ENCODE measurements at places on chromosomes 12 and 14. TPM values are rescaled to one million over a fixed set of nuclear protein-coding genes. Genes with fewer than 3 reads are reported as not detected.
A peak's percentile ranks its signal among the peaks of the same experiment; 100 is the strongest.

GRCh38 chr12:106125351-106126095, 13.2 kb downstream of the NUAK1 start:
- no peak for DNase-seq

DNA sequence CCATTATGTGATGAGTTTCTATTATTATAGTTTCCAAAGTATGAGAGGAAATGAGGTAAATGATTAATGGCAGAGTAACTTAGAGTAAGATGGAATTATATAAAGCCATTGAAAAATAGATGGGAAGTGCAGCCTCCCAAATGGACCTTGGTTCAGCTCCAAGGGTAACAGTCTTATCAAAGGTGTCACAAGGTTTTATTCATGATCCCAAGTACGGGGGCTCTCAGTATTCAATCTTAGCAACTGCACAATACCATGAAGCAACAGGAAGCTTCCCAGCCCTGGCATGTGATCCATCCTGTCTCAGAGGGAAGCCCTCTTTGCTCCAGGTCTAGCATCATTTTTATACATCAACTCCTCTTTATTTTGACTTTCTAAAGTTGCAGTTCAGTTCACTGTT, 948.2 kb downstream of the GALC start:
- no peak for DNase-seq

DNA sequence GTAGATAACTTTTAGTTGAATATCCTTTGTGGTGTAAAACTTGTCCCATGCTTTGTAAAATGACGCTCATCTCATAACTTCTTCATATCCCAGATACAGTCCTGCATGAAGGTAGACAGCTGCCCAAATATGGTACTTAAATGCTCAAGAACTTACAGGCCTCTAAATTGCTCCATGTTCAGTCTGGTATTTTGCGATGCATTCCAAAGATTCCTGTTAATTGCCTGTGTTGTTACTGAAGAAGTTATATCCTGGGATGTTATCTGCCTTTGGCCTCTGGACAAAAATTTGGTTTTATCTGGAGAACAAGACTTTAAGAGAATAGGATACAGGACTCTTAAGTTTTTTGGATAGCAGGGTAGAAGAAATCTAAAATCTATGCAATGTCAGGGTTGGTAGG, 473.0 kb downstream of the PCNX1 start:
- DNase-seq = peak; percentile 97

DNA sequence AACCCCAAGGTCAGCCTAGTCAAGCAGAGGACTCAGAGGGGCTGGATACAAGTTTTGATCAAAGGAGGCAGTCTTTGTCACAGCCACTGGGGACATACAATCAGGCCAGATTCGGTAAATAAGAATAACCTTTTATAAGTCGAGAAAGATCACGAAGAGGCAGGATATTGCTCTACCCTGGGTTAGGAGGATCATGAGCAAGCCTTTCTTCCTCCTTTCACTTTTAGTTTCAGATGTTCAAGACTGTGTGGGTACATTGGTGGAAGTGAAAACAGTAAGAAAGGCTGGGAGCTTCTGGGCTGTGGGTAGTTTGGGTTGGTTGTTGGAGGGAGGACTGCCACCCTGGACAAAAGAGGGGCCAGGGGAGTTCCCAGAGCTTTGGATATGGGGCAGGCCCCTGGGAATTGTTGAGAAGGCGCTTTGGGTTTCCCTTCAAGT, 127.7 kb downstream of the SNAPC1 start:
- no peak for DNase-seq

The NANOG gene
- 0.06 TPM for total RNA-seq

- no peak for DNase-seq
Measured at GRCh38 chr12:104232609-104233280, 17.2 kb downstream of the TXNRD1 start.

DNA sequence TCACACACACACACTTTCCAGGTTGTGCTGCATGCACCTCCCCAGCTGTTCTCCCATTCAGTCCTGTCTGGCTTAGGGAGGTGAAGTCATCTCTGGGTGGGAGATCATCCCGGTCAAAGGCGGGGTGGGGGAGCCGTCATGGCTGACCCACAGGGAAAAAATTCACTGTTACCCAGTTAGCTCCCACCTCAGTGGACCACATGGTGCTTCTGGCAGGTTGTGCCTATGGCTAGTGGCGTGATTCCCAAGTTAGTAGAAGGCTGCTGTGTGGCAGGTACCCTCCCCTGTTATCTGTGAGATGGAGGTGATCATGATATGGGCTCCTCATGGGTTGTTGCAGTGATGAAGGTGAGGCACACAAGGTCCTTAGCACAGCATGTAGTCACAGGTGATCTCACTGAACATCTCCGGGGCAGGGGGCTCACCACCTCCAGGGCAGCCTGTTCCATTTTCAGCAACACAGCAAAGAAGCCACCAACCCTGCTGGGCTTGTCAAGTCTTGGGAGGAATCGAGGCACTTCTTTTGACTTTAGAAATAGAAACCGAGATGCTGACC, 154.9 kb upstream of the CCND2 start:
- DNase-seq = no peak

GRCh38 chr14:31414190-31414833, 6.0 kb downstream of the HEATR5A start:
- no peak for DNase-seq

DNA sequence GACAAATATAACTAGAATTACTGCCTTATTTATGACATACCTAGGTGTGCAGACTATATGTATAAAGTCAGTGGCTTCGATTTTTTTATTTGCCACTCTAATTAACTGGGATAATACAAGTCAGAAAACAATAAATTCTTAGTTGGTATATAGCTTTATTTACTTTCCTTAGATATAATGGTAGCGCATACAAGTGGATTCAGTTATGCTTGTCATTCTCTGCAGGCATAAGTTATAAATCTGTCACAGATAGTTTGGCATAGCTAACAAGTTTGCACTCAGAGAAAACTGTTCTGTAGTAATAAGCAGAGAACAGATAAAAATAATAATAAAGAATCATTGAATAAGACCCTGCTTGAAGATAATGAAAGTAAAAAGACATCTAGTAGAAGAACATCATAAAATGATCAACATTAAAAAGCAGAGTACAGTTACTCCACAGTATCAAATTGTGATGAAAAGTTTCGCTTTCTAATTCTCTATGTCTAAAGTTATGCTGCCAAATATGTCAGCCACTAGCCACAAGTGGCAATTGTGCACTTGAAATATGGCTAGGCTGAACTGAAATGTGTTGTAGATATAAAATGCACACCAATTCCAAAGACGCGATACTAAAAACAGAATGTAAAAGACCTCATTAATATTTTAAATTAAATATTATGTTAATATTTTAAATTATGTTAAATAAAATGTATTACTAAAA, 224.1 kb downstream of the SLC25A21 start:
- no peak for DNase-seq

The LRRK2 gene
- total RNA-seq = 7.9 TPM

DNA sequence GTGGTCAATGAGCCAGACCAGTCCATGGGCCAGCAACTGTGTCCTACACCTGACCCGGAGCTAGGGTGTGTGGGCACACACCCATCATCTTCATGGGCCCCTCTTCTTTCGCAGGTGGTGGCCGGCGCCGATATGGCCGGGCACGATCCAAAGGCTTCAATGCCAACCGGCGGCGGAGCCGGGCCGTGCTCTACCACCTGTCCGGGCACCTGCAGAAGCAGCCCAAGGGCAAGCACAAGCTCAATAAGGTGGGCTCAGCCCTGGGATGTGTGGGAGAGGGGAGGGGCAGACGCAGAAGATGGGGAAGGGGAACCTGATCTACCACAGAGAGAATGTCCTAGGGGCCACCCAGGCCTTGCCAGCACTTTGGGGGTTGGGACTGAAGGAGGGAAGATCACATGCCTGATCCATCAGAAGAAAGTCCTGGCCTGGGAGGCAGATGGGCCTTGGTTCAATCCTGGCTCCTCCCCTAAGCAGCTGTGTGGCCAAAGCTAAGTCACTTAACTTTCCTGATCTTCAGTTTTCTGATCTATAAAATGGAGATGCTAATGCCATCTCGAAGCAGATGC, 3.8 kb downstream of the KCNH3 start:
- no peak for DNase-seq

The GXYLT1 gene
- 15.6 TPM for total RNA-seq

- DNase-seq = no peak
Measured at GRCh38 chr12:51198568-51199365, 19.1 kb downstream of the POU6F1 start.

The OLR1 gene
- total RNA-seq = 0.11 TPM

DNA sequence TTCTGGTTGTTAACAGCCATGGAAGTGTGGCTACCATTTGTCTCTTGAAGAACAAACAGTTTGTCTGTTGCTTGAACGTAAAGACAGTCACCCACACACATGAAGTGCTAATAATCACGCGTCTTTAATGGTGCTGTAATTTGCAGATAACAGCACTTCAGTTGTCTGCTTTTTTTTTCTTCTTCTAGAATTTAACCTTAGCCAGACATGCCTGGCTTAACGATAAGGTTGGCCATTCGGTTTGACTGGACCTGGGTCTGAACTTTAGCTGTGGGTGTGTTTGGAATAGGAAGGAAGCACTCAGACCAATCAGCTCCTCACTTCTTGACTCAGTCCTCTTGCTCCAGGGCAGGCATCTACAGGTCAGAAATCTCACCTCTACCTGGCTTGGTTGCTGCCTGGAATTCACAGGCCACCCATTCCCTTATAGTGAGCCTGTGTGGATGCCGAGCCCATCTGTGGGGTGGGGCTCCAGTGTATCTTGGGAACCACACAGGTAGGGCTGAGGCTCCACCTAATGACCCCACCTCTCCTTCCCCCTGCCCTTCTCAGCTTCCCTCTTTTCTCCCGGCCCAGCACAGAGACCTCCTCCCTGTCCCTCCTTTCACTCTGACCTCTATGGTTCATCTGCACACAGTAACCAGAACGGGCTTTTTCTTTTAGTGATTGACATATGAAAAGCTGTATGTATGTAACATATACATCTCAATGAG, 246.4 kb upstream of the PWP1 start:
- no peak for DNase-seq

DNA sequence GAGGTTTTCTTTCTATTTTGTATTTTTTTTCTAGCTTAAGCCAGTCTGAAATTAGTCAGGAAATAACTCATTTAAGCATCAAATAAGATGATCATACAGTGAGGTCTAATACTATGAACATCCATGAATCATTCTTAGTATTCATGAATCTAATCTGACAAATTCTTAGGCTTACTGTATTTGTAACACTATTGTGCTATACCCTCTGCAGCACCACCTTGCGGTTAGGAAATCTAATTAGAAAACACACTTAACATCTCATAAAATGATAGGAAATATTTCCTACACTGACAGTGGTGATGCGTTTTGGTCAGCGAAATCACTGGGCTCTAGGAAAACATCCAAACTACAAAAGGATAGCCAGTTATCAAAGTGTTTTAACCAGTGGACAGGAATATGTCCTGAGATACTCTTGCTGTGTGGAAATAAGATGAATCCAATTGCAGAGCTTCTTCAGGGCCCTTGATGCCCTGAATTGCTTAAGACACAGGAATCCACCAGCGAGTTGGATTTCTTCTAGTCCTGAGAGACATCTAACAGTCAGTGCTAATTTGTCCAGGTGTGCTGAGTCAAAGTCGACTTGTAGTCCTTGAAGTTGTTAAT, 109.3 kb upstream of the MYF6 start:
- DNase-seq = peak; percentile 77

The TPPP2 gene
- total RNA-seq = not detected

DNA sequence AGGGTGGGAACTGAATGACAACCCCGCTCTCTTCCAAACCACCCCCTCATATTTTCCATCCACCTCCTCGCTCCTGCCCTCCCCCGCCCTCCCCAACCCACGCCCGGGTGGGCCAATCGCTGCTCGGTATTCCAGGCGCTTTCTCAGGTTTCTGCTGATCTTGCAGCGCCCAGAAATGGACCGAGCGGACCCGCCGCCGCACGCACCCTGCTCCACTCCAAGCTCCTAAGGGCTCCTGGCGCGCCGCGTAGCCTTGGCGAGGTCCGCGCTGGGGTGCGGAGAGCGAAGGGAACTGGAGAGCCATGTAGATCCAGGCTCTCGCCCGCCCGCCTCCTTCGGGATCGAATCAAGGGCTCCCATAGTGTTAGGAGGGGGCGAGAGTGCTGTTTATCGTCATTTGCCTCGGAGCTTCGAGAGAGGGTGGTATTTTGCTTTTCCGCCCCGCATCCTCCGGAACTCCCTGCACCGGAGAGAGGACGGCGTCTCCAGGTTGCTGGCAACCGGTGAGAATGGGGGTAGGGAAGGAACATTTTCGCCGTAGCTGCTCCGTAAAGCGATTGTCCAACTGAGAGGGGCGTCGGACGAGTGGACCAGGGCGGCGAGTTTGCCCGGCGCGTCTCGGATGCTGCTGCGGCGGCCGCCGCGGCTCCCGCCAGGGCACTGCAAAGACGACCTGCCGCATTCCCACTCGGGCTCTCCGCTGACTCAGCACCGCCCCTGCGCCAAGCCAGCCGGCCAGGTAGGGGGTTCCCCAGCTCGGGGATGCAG, at the start of gene KCNA1:
TSS of gene KCNA1 (plus strand) at position 172 of the 768 bp plus-strand sequence. CDS start 1,474 bp downstream, outside the sequence.
- DNase-seq = peak; percentile 70

GRCh38 chr12:85301051-85301450, 21.0 kb downstream of the ALX1 start:
- no peak for DNase-seq

The POC1B gene
- total RNA-seq = 12.8 TPM

DNA sequence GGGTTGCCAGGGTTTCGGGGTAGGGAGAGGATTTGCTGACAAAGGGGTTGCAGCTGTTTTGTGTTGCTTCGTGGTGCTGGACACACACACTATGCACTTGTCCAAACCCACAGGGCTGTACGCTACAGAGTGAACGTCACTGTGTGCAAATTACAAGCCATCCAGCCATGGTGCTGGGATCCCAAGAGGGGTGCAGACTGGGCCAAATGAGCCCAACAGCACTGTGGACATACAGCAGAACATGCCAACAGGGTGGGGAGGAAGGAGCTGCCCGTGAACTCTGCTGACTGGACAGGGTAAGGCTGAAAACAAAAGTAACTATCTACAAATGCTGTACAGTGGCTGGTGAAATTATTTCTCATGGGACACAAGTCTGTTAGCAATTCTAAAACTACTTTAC, 25.2 kb downstream of the POLE start:
- no peak for DNase-seq

- no peak for DNase-seq
Measured at GRCh38 chr14:36852981-36853691, 191.5 kb downstream of the PAX9 start.

- DNase-seq = no peak
Measured at GRCh38 chr12:79678306-79678705, 12.5 kb downstream of the PAWR start.

- DNase-seq = no peak
Measured at GRCh38 chr12:89427508-89428156, 75.3 kb upstream of the DUSP6 start.

The FITM1 gene
- 136 TPM for total RNA-seq

GRCh38 chr12:31900271-31900670, 58.9 kb upstream of the RESF1 start:
- DNase-seq = no peak

DNA sequence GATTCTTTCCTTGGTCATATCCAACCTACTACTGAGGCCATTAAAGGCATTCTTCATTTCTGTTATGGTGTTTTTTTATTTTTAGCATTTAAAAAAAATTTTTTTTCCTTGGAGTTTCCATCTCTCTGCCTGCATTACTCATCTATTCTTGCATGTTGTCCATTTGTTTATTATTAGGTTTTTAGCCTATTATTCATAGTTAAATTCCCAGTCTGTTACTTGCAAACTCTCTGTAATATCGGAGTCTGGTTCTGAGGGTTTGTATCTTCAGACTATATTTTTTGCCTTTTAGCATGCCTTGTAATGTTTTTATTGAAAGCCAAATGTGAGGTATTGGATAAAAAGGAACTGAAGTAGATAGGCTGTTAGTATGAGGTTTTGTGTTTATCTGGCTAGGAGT, 284.3 kb downstream of the FUT8 start:
- no peak for DNase-seq

The XPOT gene
- 32.1 TPM for total RNA-seq

The SUSD6 gene
- 12.1 TPM for total RNA-seq

The PLCZ1 gene
- not detected for total RNA-seq

- no peak for DNase-seq
Measured at GRCh38 chr12:3632256-3632655, 120.7 kb downstream of the CRACR2A start.
